Omental fat pad (tissue), 4 donors: ENCODE measurements at places on chromosomes 16 and 17.

- DNase-seq = no peak
Measured at GRCh38 chr17:21152731-21153130, 26.0 kb downstream of the DHRS7B start.

DNA sequence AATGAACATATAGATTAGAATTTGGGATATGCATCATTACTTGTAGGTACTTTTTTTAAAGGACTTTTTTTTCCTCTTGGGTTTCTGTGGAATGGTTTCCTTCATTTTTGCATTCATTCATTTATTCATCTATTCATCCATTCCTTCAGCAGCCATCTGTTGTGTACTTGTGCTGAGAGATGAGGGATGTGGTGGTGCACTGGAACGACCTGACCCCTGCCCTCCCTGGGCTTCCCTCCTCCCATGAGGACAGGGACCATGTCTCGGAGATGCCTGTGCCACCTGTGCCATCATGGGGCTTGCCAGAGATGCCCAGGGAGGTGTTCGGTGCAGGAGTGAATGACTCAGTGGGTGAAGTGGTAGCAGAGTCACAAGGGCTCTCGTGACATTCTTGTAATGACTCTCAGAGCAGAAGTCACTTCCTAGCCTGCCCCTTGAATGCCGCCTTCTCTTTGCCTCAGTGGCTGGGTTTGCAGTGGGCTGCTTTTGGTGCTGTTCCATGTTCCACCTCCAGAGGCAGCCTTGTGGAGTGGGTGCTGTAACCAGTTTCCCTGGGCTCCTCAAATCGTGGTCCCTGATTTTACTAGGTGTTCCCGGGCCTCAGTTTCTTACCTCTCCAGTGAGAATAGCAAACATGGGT, 43.9 kb downstream of the CLEC16A start:
- no peak for DNase-seq

GRCh38 chr16:47956916-47957315, 198.9 kb downstream of the ABCC12 start:
- no peak for DNase-seq

GRCh38 chr16:3789375-3790099, 72.2 kb upstream of the TRAP1 start:
- DNase-seq = no peak

DNA sequence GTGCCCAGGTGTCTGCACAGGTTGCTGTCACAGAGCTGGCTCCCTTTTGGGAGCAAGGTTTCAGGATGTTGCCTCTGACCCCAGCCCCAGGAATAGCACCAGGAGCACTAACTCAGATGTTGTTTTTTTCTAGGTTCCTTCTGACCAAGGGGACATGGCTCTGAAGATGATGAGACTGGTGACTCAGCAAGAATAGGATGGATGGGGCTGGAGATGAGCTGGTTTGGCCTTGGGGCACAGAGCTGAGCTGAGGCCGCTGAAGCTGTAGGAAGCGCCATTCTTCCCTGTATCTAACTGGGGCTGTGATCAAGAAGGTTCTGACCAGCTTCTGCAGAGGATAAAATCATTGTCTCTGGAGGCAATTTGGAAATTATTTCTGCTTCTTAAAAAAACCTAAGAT, 28.1 kb downstream of the SCPEP1 start:
- no peak for DNase-seq

- DNase-seq = no peak
Measured at GRCh38 chr16:828891-829290, 28.4 kb upstream of the GNG13 start.

DNA sequence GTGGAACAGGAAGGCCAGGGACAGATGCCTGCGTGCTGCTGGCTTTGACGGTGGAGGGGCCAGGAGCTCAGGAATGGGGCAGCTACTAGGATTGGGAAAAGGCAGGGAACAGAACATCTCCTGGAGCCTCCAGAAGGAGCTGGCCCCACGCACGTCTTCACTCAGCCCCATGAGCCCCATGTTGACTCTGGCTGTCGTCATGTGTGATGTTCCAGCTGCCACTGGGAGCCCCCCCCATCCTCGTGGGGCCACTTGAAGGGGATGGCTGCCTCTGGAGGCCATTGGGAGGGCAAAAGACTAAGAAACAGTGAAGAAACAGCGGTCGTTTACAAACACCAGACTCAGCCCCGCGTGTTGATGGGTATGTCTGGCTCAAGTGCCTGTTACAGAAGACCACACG, 18.5 kb upstream of the APRT start:
- no peak for DNase-seq

- no peak for DNase-seq
Measured at GRCh38 chr16:70664325-70665112, 18.2 kb downstream of the IL34 start.

- no peak for DNase-seq
Measured at GRCh38 chr17:39525801-39526506, 64.7 kb downstream of the CDK12 start.

DNA sequence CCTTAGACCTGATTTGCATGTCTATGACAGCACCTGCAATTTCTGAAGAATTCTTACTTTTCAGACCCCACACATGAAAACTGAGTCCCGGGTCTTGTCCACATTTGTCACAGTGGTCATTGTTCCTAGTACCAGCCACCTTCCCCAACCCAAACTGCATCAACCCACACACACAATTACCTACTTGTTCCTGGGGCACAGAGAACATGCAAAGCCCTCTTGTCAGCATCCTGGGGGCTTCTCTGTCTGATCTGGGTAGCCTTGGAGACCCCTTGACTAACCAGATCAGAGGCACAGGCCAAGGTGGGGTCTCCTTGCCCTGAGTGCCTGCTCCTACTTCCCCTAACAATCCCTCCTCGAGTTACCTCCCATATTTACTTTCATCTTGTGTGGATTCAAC, 36.7 kb upstream of the PIK3R6 start:
- DNase-seq = no peak

DNA sequence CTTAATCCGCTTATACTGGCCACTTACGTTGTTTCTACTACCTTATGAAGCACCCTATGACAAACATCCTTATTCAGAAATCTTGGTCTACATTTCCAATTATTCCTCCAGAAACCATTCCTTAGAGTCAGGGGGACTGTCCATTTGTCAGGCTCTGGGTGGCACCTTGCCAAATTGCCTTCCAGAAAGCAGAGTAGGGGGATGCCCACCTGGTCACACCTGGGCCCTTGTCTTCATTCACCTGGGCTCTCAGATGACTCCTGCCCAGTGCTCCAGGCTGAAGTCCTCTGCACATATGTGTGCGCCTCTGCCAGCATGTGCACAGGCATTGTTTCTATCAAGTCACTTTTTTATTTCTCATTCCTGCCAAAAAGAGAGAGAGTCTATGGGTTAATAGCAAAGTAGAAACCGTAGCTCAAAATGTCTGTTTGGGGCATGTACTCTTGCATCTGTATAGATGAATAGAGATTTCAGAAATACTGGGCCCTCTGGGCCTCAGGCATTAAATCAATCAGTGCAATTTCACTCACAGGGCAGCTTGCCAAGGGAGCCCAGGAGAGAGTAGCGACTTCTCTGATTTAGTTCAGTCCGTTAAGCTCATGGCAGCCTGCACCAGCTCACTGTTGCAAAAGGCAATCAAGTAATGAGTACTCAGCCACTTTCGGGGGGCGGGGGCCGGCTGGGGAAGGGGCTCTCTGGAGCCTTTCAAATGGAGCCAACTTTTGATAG, 104.7 kb downstream of the SOCS1 start:
- no peak for DNase-seq

DNA sequence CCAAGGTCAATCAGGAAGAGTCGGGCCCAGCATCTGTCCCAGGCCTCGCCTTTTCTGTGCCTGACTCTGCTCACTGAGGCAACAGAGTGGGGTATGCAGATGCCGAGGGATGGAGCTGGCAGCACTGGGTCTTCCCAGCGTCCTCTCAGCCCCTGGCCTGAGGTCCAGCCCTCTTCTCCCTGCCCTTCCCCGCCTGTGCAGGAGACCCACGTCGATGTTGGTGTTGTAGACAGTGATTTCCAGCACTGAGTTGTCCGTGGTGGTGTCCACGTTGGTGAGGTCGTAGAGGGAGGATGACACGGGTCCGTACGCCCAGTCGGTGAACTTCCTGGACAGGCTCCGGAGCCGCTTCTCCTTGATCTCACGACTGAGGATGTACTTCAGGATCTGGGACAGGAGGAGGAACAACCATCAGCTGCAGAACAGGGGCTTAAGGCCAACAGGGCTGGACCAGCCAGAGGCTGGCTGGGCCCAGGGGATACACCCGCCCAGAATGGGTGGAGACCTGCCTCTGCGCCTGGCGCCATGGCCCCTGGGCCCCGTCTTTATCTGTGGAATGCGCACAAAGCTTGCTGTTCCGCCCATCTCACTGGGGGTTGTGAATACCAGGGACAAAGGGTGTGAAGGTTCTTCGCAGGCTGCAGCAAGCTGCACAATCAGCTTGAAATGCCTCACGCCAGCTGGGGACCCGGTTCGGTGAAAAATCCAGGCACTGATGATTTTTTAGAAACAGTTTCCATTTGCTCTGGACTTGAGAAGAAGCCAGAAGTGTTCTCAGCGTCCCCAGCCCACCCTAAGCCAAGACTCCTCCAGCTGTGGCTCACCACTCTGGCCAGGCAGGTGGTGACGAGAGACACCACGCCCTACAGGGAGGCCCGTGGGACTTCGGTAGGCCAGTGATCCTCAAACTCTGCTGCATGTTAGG, 27.5 kb downstream of the TRPV3 start:
- no peak for DNase-seq

DNA sequence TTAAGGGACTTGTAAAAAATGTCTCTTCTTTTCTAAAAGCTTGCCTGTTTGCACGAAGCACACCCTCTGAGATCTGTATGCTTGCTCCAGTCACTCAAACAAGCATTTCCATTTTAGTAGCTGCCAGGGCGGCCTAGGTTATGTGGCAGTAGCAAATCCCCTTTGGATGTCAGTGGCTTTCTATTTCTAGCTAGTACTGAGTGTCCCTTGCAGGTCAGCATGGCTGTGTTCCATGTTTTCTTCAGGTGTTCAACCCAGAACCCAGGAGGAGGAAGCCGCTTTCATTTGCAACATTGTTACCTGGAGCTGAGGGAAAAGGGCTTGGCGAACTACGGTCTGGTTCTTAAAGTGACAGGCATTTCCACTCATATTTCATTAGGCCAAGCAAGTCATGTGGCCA, 36.4 kb downstream of the FOXL1 start:
- no peak for DNase-seq

- no peak for DNase-seq
Measured at GRCh38 chr16:56980792-56981724, 8.3 kb upstream of the NLRC5 start.

DNA sequence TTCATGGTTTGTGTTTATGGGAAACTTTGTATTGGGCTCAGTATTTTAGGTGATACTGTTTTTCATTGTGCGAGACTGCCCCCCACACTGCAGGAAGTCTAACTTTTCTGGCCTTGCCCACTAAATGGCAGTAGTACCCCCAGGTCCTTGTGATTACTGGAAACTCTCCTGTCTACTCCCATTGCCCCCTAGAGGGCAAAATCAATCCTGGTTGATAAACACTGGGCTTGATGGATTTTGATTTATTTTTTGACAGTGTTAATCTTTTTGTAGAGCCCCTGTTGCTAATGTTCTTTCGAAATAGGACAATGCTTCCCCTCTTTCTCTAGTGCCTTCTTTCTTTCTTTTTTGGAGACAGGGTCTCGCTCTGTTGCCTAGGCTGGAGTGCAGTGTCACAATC, 15.5 kb downstream of the METTL9 start:
- DNase-seq = no peak

DNA sequence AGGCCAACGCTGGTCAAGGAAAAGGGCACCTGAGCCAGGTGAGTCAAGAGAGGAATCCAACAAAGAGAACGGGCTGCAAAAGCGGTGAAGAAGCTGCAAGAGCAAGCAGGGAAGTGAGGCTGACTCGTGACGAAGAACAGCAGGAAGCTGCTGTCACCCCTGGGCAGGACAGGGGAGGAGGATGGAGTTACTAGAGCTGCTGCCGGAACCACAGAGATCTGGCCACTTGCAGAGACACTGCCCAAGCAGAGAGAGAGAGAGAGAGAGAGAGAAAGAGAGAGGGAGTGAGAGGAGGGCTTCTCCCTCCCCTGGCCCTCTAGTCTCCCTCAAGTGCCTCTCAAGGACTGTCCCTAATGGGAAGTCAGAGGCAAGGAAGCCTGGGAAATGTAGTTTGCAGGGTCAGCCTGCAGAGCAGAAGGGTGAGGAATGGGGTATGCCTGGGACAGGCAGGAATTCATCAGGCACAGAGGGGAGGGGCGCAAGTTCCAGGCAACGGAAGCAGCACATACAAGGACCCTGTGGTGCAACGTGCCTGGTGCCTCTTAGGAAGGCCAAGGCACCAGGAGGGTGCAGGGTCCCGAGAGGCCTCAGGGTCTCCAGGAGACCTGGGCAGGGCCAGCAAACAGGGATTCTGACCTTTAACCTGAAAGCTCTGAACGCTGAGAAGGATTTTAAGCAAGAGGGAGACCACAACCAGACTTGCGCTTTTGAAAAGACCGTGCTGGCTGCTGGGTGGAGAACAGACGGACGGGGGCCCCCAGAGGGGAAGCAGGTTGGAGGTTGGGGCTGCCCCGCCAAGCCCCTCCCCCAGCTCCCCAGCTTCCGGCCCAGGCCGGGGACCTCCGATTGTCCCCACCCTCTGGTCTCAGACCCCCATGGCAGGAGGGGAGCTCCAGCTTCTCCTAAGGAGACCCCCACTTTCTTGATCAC, 45.8 kb upstream of the CIBAR2 start:
- DNase-seq = no peak

DNA sequence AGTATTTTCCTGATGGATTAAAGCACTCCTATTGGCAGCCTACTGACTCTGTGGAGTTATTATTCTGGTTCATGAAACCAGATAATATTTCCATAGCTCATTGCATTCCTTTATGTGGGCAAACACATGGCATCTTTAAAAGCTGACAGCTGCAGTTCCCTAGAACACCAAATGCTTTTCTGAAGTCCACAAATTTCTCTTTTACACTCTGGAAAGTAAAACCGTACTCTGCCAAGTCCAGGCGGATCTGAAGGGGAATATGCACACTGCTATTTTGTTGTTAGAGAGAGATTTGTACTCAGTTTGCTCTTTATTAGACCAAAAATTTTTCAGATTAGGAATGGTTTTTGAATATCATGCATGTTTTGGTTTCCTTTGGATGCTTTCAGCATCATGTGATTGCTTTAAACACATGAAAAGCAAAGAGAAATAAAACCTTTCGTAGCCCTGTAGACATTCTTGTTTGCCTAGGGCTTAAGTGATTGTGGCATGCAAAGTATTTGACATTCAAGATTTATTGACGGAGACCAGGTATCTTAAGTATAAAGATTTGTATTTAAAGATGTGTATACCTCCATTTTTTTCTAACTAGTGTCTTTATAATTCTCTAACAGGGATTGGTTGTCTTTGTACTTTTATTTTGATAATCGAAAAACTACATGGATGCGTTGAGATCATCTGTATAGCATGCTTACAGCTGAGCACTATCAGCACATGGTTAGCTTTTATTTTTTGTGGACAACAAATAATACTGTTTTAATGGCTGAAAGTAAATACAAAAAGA, 19.5 kb downstream of the SEC14L1 start:
- no peak for DNase-seq

- DNase-seq = no peak
Measured at GRCh38 chr16:55710466-55710865, 54.7 kb downstream of the SLC6A2 start.

- DNase-seq = no peak
Measured at GRCh38 chr16:84563786-84564420, 54.0 kb downstream of the COTL1 start.
